ENCODE measurements at places on chromosomes 7 and 10.

- no peak for DNase-seq
Measured at GRCh38 chr7:36127075-36127740, 25.8 kb upstream of the EEPD1 start.

- no peak for DNase-seq
Measured at GRCh38 chr7:108299251-108299973, 156.8 kb downstream of the NRCAM start.

DNA sequence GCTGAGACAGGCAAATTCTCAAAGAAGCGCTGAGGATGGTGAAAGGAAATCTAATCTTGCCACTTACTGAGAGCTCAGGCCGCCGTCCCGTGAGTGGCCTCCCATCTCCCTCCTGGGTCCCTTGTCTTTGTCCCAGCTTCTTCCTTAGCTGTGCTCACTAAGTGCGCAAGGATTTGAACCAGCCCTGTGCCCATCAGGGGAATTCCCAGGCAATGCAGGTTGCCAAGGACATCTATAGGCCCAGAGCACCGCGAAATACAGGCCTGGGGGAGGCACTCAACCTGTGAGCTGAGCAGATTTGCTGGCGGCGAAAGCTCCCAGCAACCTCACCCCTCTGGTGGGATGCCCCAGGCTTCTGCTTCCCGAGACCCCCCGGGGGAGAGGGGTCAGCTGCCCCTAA, 64.8 kb downstream of the OAT start:
- DNase-seq, result no peak

DNA sequence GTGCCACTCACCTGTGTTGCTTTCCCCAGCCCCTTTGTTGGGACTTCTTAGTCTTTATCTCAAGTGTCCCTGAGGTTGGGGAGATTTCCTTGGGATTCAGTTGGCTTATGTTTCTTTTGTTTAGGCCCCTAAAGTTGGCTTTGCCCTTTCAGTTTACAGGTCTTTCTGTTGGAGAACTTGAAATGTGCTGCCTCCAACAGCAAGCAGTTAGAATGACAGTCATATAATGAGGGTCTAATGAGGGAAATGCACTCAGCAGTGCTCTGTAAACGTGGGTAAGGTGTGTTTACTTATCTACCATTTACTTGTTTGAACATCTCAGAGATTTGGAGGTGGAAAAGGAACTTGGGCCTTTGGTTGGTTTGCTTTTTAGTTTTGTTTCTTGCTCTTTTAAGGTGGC, 191.4 kb upstream of the STK17A start:
- DNase-seq, result no peak

GRCh38 chr10:132850246-132850645, 64.3 kb upstream of the NKX6-2 start:
- DNase-seq, result no peak

GRCh38 chr7:25638590-25639244, 410.4 kb upstream of the NPVF start:
- no peak for DNase-seq

GRCh38 chr10:113293167-113293566, 259.7 kb upstream of the HABP2 start:
- DNase-seq, result no peak

DNA sequence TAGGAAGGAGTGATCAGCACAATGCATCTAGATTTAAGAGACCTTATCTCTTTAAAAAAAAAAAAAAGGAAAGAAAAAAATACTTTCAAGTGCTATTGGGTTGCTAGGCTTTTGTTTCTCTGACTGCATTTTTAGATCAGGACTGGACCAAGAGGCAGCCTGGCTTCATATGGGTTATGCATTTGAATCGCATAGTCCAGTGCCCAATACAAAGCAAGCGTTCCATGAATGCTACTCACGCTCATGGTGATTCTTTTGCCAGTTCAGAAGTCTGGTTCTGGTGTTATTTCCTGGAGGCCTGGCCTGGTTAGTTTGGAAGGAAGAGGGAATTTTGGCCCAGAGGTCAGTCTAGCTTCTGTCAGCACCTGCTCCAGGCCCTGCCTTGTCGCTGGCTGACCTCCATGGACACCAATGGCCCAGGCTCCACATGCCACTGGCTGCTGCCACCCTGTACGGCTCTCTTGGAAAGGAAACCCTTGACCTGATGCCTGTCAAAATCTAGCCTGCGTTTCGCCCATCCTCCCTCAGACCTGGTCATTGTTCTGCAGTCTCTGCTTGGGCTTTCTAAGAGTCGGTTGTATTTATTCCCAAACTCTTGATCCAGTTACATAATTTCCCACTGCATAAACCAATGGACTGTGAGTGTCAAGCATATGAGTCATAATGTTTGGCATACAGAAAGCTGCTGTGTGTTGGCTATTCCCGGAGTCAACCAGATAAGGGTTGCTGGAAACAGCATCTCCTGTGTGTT, 74.3 kb upstream of the MKX start:
- peak; percentile 2 for DNase-seq

DNA sequence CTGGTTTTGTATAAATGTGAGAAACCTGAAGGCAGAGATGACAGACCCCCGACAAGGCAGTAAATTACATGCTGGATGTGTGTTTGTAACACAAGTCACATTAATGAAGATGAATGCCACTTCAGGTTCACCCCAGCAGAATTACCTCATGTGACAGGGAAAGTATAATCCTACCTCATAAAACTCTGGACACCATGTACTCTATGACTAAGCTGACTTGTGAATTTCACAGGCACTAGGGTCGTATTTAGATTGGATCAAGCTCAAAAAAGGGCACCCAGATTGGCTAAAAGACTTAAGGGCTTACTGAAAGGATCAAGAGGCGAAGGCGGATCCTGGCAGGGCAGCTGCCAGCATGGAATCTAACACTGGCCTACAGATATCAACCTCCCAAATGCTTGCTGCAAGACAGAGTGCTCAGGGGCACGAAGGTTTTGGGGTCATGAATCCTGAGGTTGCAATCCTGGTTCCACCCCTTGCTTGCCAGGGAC, 161.4 kb downstream of the PIP4K2A start:
- peak; percentile 30 for DNase-seq

GRCh38 chr7:136324073-136324704, 347.0 kb upstream of the MTPN start:
- no peak for DNase-seq

GRCh38 chr7:48285373-48285772, 114.1 kb downstream of the ABCA13 start:
- DNase-seq, result no peak

DNA sequence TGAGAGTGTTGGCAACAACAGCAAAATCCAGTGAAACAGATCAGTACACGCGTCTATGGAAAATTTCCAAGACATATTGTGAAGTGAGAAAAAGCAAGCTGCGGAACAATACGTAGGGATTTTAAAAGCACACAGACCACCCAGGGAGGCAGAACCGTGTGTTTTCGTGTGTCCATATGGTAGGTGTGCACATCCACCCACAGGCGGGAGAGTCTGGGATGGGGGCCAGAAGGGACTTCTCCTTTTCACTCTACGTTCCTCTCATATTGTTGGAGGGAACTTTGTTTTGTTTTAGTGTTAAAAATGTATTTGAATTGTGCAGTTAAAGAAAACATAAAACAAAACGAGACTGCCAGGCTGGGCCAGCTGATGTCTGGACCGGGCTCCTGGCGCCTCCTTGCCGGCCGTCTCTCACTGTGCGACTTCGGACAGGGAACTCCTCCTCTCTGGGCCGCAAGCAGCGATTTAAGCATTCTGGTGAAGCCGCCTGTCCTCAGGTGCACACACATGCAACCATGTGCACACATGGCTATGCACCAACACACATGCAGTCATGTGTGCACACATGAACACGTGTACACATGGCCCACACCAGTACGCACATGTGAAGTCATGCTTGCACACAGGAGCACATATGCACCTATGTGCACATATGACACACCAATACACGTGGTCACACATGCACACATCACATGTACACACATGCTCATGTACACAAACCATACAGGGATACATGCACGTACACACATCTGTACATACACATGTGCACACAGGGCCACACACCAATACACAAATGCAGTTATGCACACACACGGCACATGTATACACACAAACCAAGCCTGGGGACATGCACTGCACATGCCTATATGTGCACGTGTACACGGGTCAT, 141.1 kb downstream of the ELFN1 start:
- DNase-seq, result no peak

DNA sequence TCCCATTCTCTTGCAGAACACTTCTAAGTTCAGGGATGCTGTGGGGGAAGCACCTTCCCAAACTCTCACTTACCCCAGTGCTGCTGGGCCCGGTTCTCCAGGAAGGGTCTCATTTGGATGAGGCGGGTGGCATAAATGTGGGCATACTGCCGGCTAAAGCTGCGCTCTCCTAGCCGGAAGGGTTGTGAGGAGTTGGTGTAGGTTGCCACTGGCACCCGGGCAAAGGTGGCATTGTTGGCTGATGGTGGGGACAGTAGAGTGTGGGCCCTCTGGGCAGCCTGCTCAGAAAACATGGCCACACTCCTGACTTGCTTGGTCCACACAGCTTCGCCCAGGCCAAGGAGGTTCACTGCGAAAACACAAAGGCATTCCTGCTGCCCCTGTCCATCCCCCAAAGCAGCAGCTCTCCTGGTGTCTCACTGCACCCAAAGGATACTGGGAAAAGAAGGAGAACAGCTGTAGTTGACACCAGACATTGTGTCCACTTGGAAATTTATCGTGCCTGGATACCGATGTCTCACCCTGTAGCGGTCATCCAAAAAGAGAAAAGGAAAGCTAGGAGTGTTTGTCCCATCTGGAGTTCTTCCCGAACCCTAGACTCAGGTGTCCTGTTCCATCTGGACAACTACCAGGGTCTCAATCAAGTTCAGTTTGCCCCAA, 1.5 kb downstream of the POLD2 start:
- no peak for DNase-seq

- DNase-seq, result no peak
Measured at GRCh38 chr7:74345970-74346369, 56.8 kb downstream of the CLIP2 start.

DNA sequence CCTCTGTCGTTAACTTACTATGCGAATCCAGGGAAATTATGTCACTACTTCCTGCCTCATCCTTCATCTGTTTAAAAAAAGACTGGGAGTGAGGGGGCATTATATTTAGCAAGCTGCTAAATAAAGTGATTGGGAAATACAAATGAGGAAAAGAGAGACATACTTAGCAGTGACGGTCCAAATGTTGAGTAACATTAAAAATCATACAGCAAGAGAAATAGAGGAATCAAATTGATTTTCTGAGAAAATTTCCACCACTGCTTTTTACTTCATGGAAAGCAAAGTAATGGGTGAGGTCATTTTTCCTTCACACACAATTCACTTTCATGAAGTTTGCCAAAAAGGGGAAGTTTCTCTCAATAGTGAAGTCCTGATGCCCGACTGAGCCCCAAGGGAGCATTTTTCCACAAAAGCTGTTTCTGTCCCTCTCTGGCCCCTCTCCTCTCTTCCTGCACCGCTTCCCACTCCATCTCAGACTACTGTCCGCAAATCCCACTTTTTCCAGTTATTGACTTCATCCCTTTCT, 61.9 kb upstream of the ADO start:
- DNase-seq, result no peak

- no peak for DNase-seq
Measured at GRCh38 chr7:91491868-91492267, 227.6 kb downstream of the FZD1 start.

DNA sequence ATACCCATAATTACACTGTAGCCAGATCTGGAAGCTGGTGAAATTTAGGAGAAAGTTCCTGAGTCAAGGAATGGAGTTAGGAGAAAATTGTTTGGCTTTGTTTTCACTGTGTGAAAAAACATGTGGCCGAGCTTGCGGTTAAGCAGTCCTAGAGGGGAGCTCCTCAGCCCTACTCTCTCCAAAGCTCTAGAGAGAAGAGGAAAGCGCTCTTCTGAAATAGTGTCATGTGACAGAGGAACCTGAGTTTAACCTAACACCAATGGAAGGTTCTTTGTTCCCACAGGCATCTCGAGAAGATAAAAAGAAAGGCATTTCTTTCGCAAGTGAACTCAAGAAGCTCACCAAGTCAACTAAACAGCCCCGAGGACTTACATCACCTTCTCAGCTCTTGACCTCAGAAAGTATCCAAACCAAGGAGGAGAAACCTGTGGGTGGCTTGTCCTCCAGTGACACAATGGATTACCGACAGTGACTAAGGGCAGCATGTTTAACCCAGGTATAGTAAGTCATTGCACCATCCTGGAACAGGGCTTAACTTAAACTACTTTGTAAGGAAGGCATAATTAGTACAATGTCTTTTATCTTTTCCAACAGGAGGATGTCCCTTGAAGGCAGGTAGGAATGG, 38.0 kb downstream of the NOC3L start:
- DNase-seq, result no peak

DNA sequence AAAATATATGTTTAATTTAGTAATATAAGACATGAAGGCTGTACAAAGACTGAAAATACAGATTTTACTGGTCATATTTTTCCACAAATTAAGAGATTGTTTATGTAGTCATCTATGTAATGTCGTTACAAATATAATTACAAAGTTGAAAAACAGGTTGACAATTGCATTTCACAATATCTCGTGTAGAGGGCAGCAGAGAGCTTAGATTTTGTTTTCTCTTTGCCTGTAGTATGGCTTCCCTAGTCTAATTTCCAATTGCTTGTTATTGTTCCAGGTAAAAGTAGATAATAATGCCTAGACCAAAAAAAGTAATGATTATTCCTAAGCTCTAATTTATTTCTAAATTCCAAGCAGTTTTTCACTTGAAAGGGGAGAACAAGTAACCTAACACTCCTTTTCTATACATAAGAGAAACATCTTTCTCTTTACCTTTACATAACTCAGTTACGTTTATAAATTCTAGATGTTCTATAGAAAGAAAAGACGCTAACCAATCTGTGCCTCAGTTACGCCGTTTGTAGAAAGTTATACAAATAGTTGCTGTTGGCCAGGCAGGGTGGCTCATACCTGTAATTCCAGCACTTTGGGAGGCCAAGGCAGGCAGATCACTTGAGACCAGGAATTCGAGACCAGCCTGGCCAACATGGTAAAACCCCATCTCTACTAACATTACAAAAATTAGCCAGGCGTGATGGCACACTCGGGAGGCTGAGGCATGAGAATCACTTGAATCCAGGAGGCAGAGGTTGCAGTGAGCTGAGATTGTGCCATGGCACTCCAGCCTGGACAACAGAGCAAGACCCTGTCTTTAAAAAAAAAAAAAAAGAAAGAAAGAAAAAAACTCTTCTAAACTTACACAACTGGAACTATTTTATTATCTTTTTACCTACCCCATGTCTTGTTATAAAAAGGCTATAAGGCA, 30.0 kb downstream of the NET1 start:
- DNase-seq, result peak; percentile 45

GRCh38 chr10:45442251-45442650, 68.2 kb downstream of the ALOX5 start:
- DNase-seq, result no peak

DNA sequence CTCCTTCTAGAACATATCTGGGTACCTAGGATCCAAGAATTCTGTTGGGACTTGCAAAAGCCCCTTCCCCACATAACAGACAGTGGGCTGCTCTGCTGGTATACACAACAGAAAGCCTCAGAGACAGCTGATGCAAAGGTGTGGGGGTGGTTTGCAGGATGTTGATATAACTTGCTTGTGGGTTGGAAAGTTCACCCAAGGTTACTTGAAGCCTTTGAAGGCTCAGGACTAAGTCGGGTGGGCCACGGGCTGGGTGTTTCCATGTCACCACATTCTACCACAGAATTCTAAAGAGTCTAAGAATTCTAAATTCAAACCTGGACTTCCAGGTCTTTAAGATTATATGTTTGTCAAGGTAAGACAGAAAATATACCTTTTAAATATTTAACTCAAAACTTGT, 7.4 kb upstream of the NRCAM start:
- no peak for DNase-seq

- no peak for DNase-seq
Measured at GRCh38 chr7:111082351-111082750, 8.6 kb upstream of the LRRN3 start.

- DNase-seq, result no peak
Measured at GRCh38 chr10:116836902-116837523, 12.3 kb upstream of the ENO4 start.
